ENCODE measurements at places on chromosomes 2 and 18. TPM values are rescaled to one million over a fixed set of nuclear protein-coding genes. Genes with fewer than 3 reads are reported as not detected.
A peak's percentile ranks its signal among the peaks of the same experiment; 100 is the strongest.

GRCh38 chr18:66156946-66157687 lies 406.3 kb downstream of the CDH7 start:
- H3K4me1 ChIP-seq, result no peaks in the 10 kb centered on the region
- H3K27ac ChIP-seq, result no peak overlapping the region
- no peak for DNase-seq
- peaks cover 8% of the 10 kb centered on the region for H3K27me3 ChIP-seq

C1D gene
- 4.9 TPM for total RNA-seq

GRCh38 chr2:159044804-159045286 lies 76.4 kb downstream of the TANC1 start:
- H3K27me3 ChIP-seq, result no peaks in the 10 kb centered on the region
- H3K4me1 ChIP-seq, result peaks cover 8% of the 10 kb centered on the region
- no peak overlapping the region for H3K4me3 ChIP-seq
- no peaks in the 10 kb centered on the region for H3K36me3 ChIP-seq
- no peak for DNase-seq
- no peak overlapping the region for H3K27ac ChIP-seq

DNA sequence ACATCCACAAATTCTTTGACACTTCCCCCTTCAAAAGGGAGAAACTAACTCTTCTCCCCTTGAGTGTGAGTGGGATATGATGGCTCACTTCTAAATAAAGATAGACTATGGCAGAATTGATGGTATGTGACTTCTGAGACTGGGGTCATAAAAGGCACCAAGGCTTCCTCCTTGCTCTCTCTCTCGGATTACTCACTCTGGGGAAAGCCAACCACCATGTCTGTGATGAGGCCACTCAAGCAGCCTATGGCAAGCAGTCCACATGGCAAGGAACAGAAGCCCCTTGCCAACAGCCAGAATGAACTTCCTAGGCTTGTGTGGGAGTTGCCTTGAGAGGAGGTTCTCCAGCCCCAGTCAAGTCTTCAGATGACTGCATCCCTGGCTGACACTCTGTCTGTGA lies 43.6 kb downstream of the KIAA2012 start:
- H3K4me3 ChIP-seq, result no peak overlapping the region
- no peaks in the 10 kb centered on the region for H3K27me3 ChIP-seq
- H3K36me3 ChIP-seq, result no peaks in the 10 kb centered on the region
- no peaks in the 10 kb centered on the region for H3K4me1 ChIP-seq
- no peak for DNase-seq
- no peak overlapping the region for H3K27ac ChIP-seq

- no peaks in the 10 kb centered on the region for H3K36me3 ChIP-seq
- no peaks in the 10 kb centered on the region for H3K27me3 ChIP-seq
- peaks cover 16% of the 10 kb centered on the region for H3K4me1 ChIP-seq
These were observed 507 bp downstream of the PKP4 start for GRCh38 chr2:158457092-158457825.

DNA sequence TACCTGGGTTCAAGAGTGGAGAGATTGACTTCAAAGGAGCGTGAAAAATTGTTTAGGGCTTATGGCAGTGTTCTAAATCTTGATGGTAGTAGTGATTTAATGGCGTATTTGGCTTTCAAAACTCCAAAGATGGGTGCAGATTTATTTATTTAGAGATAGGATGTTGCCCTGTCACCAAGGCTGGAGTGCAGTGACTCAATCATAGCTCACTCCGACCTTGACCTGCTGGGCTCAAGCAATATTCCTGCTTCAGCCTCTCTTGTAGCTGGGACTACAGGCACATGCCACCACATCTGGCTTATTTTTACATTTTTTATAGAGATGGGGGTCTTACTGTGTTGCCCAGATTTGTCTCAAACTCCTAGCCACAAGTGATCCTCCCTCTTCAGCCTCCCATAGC lies 52.5 kb downstream of the FAM117B start:
- no peaks in the 10 kb centered on the region for H3K36me3 ChIP-seq
- no peaks in the 10 kb centered on the region for H3K27me3 ChIP-seq
- peaks cover 11% of the 10 kb centered on the region for H3K4me1 ChIP-seq
- no peak overlapping the region for H3K27ac ChIP-seq
- no peak for DNase-seq
- no peak overlapping the region for H3K4me3 ChIP-seq

DNA sequence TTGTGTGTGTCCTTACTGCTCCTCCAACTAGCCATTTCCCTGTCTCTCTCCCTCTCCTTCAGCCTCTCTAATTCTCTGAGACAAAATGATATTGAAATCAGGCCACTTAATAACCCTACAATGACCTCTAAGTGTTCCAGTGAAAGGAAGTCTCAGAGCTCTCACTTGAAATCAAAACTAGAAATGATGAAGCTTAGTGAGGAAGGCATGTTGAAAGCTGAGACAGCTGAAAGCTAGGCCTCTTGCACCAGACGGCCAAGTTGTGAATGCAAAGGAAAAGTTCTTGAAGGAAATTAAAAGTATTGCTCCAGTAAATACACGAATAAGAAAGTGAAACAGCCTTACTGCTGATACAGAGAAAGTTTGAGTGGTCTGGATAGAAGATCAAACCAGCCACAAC lies 72.9 kb downstream of the PRKCE start:
- H3K4me1 ChIP-seq, result no peaks in the 10 kb centered on the region
- no peaks in the 10 kb centered on the region for H3K27me3 ChIP-seq

DNA sequence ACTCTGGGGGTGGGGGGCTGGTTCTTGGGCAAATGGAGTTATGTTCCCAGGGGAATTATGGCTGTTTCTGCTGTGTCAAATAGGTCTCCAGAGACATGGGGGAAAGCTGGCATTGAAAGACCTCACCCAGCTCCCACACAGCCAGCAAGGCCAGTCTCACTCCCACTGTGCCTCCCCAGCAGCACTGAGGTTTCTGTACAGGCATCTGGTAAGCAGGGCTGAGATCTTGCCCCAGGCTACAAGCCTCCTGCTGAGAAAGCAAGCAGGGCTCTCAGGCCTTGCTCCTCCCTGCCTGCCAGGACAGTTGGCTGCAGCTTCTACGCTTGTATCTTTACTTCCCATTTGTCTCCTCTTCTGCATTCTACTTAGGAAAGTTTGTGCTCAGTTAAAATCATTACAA lies 50.5 kb upstream of the FHOD3 start:
- no peaks in the 10 kb centered on the region for H3K4me1 ChIP-seq
- no peak overlapping the region for H3K4me3 ChIP-seq
- DNase-seq, result no peak
- H3K36me3 ChIP-seq, result no peaks in the 10 kb centered on the region

CHST9 gene
- 13.4 TPM for total RNA-seq

- no peak overlapping the region for H3K4me3 ChIP-seq
- peaks cover 34% of the 10 kb centered on the region for H3K4me1 ChIP-seq
- no peaks in the 10 kb centered on the region for H3K27me3 ChIP-seq
- H3K27ac ChIP-seq, result peak overlapping the region; percentile 91
- DNase-seq, result peak; percentile 78
- no peaks in the 10 kb centered on the region for H3K36me3 ChIP-seq
These were observed 57.2 kb downstream of the CYB5A start for GRCh38 chr18:74234326-74235171.

DNA sequence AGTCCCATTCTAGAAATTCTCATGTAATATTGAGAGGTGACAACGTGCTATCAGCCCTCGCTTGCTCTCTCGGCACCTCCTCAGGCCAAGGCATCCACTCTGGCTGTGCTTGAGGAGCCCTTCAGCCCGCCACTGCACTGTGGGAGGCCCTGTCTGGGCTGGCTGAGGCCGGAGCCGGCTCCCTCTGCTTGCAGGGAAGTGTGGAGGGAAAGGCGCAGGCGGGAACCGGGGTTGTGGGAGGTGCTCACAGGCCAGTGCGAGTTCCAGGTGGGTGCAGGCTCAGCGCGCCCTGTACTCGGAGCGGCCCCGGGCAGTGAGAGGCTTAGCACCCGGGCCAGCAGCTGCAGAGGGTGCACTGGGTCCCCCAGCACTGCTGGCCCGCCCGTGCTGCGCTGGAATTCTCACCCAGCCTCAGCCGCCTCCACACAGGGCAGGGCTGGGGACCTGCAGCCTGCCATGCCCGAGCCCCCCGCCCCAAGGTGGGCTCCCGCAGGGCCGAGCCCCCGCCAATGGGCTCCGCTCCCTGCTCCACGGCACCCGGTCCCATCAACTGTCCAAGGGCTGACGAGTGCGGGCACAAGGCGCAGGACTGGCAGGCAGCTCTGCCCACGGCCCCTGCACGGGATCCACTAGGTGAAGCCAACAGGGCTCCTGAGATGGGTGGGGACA lies 1680.6 kb upstream of the LRRTM1 start:
- no peaks in the 10 kb centered on the region for H3K4me1 ChIP-seq
- H3K4me3 ChIP-seq, result no peak overlapping the region

GRCh38 chr2:224659714-224660113 lies 56.5 kb downstream of the CCDC195 start:
- no peaks in the 10 kb centered on the region for H3K27me3 ChIP-seq
- H3K36me3 ChIP-seq, result no peaks in the 10 kb centered on the region
- no peak for DNase-seq
- H3K4me3 ChIP-seq, result no peak overlapping the region
- no peaks in the 10 kb centered on the region for H3K4me1 ChIP-seq
- no peak overlapping the region for H3K27ac ChIP-seq

DNA sequence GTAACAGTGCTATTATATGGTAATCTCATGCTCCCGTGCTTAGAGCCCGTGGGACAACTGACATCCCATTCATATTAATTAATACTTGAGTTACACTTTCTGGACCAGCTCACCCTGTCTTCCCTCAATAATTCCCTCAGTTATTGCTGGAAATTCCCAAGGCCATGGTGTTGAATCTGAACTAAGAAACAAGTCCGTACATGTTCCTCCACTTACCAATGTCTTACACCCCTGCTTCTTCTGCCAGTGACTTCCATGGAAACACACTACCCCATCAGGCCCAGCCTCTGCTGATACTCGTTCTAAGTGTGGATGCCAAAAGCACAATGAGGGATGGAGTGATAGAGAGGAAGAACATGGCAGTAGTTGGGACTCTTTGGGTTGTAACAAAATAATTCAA lies 193.7 kb downstream of the RND3 start:
- no peaks in the 10 kb centered on the region for H3K4me1 ChIP-seq
- H3K36me3 ChIP-seq, result no peaks in the 10 kb centered on the region
- H3K27me3 ChIP-seq, result no peaks in the 10 kb centered on the region
- DNase-seq, result no peak

DNA sequence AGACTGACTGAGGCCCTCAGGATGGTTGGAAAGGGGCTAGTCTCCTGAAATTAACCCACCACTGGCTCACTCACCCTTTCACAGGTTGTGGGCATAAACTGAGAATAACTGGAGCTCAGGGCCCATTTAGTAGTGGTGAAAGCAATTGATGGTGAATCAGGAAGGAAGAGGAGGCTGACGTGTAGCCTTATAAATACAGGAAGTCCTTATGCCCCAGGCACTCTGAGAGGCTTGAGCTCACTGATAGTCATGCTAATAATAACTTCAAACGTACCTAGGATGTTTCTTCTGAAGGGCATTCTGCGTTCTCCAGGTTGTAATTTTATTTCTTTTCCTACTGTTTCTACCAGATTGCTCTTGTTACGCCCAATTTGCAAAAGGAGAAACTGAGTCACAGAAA lies 328.4 kb downstream of the CLIP4 start:
- H3K27me3 ChIP-seq, result no peaks in the 10 kb centered on the region
- no peaks in the 10 kb centered on the region for H3K36me3 ChIP-seq
- no peak overlapping the region for H3K4me3 ChIP-seq
- H3K27ac ChIP-seq, result no peak overlapping the region
- H3K4me1 ChIP-seq, result peaks cover 12% of the 10 kb centered on the region

DNA sequence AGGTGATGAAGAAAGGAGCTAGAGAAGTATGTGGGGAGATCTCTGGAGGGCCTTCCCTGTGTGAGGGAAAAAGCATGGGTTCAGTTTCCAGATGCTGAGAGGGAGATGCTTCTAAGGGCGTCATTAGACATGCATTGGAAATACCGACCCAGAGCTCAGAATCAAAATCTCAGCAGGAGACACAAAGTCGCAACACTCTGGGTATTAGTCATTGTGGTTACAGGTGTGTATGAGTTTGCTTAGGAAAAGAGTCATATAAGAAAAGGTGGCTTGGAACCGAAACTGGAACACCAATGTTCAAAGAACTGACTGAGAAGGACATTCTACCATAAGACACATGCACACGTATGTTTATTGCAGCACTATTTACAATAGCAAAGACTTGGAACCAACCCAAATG lies 477.1 kb downstream of the FBXO15 start:
- H3K36me3 ChIP-seq, result no peaks in the 10 kb centered on the region
- no peaks in the 10 kb centered on the region for H3K4me1 ChIP-seq
- no peak overlapping the region for H3K27ac ChIP-seq
- no peak for DNase-seq
- H3K27me3 ChIP-seq, result no peaks in the 10 kb centered on the region

GRCh38 chr2:23507267-23508065 lies 122.5 kb downstream of the KLHL29 start:
- H3K36me3 ChIP-seq, result no peaks in the 10 kb centered on the region
- H3K27ac ChIP-seq, result no peak overlapping the region
- H3K4me3 ChIP-seq, result no peak overlapping the region
- no peak for DNase-seq

DNA sequence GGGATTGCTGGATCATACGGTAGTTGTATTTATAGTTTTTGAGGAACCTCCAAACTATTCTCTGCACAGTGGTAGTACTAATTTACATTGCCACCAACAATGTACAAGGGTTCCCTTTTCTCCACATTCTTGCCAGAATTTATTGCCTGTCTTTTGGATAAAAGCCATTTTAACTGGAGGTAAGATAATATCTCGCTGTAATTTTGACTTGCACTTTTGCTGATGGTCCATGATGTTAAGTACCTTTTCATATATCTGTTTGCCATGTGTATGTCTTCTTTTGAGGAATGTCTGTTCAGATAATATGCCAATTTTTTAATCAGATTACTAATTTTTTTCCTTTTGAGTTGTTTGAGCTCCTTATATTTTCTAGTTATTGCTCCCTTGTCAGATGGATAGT lies 158.8 kb downstream of the CCDC102B start:
- no peaks in the 10 kb centered on the region for H3K36me3 ChIP-seq
- no peak for DNase-seq
- H3K4me3 ChIP-seq, result no peak overlapping the region
- H3K4me1 ChIP-seq, result no peaks in the 10 kb centered on the region
- H3K27ac ChIP-seq, result no peak overlapping the region

UCN gene
- total RNA-seq, result 0.87 TPM

DNA sequence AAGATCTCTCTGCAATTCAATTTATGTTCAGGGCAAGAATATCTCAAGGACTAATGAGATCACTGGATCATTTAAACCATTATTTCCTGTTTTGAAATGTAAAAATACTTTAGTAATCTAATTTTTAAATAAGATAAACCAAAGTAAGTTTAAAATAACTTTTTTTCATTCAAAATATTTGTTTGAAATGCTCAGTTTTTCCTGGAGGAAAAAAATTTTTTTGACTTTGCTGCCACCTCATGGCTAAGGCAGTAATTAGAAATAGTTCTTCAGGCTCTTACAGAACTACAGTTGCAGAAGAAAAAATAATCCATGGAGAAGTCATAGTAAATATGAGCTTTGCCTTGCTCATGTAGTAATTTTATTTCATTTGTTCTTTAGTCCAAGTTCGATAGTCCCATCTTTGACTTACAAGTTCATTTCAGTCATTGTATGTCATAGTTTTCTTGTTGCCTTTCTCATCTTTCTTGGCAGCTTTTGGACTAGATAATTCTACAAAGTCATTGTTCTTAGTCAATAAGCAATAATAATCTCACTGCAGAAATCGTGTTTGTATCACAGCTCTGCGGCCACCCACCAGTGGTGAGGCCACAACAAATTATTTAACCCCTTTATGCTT lies 127.4 kb downstream of the DPP4 start:
- no peak overlapping the region for H3K4me3 ChIP-seq
- DNase-seq, result no peak
- no peaks in the 10 kb centered on the region for H3K36me3 ChIP-seq
- H3K4me1 ChIP-seq, result no peaks in the 10 kb centered on the region

SLC4A3 gene
- total RNA-seq, result 3.3 TPM

Measured in pancreas (tissue), 10 donors.